ENCODE measurements at places on chromosomes 12 and 14.

DNA sequence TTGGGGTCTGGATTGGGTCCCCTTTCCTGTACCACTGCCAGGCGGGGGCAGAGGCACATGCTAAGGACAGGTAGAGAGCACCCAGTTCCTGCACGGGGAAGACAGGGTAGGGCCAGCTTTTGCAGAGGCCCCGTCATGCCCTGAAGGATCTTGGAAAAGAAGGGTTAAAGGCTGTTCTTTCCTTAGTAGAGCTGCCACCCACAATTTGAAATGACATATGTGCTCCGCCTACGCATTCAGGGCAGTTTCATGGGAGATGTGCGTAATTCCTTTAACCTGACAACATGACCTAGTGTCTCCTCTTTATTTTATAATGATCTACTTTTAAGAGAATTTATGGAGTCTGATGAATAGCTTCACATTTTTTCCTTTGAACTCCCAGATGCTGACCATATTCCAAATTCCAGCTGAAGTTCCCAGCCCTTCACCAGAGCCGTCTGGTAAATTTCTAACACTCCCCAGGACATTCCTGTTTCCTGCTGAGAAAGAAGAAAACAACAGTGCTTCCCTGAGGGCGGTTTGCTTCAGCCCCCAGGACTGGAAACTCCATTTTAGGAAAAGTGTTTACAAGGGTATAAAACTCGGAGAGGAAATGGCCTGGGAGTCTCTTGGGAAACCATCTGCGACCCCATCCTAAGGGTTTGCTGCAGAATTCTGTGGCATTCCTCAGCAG lies 58.9 kb upstream of the PLEKHG3 start:
- DNase-seq = no peak

DNA sequence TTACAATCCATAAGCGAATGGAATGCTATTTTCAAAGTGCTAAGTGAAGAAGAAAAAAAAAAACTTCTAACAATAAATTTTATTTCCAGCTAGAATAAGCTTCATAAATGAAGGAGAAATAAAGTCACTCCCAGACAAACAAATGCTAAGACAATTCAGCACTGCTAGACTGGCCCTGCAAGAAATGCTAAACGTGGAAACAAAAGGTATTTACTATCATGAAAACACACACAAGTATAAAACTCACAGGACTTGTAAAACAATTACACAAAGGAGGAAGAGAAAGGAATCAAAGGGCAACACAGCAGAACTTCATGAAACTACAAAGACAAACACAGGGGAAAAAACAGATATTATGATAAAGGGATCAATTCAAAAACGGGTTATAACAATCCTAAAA lies 85.8 kb upstream of the NELL2 start:
- no peak for DNase-seq

DNA sequence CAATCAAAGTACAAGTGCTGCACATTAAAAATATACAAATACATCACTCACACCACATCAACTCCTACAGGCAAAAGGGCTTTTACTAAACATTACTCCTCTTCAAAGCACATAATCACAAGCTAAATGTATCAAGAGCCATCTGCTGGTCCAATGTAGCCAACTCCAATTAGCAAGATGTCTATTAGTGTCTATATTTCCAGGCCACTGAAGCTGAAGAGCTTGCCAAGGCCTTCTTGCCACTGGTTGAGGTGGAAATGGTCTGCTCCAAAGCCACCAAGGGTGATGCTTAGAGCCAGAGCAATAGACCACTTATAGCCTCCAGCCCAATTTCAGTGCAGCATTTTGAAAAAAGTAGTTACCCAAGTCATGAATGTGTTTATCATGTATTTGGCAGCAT lies 54.4 kb downstream of the RASSF9 start:
- DNase-seq = no peak

- DNase-seq = no peak
These were observed 31.9 kb downstream of the FOXA1 start for GRCh38 chr14:37563189-37563588.

DNA sequence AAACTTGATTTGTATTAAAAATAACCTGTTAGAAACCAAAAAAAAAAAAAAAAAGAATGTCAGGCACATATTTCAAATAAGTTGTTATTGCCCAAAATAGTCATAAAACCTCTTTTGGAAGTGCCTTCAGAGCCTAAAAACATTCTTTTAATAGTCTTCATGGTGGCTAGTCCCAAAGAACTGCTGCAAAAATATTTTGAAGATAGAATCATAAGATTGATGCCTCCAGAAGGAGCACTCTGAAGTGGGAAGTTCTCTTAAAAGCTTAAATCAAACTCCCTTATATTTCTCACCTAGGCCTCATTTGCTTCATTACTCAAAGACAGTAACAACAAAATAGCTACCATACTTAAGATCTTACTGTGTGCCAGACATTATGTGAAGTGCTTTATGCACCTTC lies 27.2 kb upstream of the NT5DC3 start:
- DNase-seq = no peak

DNA sequence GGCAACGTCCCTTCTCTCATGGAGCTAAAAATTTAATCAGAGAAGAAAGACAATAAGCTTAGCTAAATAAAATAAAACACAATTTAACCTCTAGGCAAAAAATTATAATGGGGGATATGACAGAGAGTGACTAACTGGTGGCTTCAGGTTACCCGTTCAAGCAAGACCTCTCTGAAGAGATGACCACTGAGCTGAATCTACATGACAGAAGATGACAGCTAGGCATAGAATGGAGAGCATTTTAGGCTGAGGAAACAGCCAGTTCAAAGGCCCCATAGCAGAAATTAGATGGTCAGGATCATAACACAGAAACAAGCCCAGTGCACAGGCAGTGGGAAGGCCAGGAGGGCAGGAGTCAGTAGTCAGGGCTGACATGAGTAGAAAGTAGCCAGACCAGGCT lies 1094.3 kb downstream of the VRK1 start:
- DNase-seq = no peak

DNA sequence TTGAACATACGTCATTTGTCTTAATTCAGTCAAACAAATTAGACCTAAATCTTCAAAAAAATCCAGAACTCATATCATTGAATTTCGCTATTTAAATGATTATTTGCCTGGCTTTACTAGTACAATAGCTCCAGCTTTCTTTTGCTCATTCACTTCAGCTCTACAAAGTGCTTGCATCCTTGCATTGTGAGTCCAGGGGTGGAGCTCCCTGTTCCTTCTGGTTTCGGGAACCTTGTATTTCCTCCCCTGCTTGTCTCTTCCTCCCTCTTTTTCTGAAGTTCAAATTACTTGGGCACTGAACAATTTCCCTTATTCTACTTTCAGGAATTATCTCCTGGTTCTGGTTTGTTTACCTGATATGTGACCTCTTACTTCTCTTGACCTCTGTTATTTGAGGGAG lies 58.1 kb upstream of the KITLG start:
- DNase-seq = no peak

DNA sequence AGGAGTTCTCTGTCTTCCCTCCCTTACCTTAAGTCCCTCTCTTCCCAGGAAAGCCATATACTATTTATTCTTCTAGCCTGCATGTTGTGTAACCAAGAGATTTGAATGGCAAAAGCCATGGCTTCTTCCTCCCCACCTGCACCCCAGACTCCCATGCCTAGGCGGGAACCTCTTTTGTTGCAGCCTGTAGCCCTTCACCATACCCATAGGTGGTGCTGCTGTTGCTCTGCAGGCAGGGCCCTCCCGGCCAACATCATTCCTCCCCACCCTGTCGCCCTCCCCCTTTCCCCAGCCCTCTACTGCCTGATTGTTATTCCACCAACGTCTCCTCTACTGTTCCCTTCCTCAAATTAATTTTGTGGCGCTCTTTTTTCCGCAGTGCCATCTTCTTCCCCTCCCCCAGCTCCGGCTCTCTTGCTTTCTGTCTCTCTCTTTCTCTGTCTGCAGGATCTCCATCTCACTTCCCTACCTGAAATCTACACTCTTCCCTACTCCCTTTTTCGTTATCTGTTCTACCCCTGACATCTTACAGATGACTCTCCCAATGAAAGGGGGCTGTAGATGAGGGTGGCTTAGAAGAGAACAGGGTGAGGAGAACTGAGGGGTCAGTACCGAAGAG lies 13.8 kb downstream of the NGDN start:
- DNase-seq = no peak

GRCh38 chr12:118269806-118270205 lies 102.9 kb downstream of the TAOK3 start:
- DNase-seq = no peak

GRCh38 chr12:65952737-65953209 lies 128.5 kb downstream of the HMGA2 start:
- no peak for DNase-seq

DNA sequence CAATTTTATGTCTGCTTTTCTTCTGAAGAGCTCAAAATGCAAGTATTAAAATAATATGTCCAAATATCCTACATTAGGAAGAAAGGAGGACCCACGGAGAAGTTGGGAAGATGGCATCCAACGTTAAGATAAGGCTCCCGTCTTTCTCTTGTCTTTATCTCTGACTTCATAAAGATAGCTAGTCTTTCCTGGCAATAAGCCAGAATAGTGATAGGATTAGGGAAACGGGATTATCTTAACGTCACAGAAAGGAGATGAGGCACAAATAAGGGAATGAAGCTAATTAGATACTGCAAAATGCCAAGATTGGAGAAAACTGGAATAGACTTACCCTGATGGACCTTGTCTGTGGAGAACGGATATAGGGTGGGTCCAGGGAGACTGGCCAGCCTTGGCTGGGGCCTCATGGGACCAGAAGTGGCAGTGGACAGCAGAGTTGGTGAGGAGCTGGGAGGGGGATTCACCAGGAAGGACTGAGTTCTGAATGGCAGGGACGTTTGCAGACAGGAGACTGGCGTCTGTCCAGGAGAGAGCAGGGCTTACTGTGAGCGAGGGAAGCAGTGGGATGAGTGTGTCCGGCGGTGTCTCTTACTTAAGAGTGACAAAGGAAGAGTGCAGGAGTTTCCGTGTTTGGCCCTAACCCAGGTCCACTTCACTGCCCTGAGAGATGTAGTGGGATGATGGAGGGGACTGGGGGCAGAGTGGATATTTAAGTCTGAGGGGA lies 119.9 kb downstream of the CACNA1C start:
- no peak for DNase-seq

DNA sequence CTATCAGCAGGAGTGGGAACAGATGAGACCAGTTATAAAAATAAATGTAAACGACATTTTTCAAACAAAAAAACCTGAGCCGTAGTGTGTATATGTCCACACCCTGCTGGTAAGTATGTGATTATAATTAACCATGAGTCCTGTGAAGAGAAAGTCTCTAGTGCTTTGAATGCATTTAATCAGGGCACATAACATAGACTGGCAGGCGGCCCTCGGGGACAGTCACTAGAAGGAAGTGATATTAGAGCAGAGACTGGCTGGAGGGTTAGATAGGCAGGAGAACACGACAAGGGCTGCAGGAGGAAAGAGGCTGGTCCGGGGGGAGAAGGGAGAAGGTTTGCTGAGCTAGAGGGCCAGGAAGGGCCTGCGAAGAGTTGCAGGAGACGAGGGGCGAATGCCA lies 23.8 kb upstream of the ELK3 start:
- no peak for DNase-seq

DNA sequence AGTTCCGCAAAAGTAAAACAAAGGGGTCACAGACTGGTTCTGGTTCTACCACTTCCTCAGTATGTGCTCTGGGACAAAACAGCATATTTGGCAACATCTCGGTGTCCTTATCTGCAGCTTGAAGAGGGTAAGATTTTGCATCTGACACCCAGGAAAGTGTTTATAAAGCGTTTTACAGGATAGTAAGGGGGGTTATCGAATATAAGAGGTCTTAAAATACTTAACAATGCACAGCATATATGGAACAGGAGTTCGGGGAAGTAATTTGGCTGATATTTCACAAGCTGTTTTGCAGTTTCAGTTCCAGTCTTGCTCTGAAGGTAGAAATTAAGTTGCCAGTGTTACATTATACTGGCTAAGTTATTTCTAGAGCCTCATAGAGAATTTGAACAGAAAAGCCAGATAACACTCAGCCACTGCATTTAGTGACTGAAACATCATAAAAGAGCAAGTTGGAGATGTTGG lies 904 bp upstream of the MAP4K5 start:
- DNase-seq = no peak

GRCh38 chr12:132776816-132777568 lies 15.4 kb upstream of the ANKLE2 start:
- no peak for DNase-seq

- no peak for DNase-seq
These were observed 57.0 kb downstream of the PHLDA1 start for GRCh38 chr12:75974323-75975187.

GRCh38 chr14:56276108-56276507 lies 157.9 kb downstream of the PELI2 start:
- no peak for DNase-seq

GRCh38 chr12:116524964-116525379 lies 34.2 kb upstream of the MAP1LC3B2 start:
- no peak for DNase-seq

GRCh38 chr12:116397148-116397547 lies 119.7 kb upstream of the MED13L start:
- no peak for DNase-seq

GRCh38 chr12:74689071-74689655 lies 151.5 kb downstream of the ATXN7L3B start:
- no peak for DNase-seq

DNA sequence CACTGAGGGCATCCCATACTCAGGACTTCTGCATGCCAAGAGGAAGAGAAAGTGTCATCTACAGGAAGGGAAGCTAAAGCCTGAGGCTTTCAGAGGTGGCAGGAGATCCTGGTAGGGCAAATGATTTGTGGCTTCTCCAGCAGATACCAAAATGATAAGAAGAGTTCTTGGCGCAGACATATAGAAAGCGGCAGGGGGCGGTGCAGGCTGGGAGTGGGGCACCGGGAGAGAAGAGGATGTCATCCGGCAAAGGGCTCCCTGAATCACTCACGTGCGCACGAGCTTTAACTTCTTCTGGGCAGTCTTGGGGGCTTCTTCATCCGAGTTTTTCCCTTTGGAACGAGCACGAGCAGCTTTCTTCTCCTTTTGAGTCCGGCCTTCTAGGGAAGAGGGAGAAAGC lies 5.2 kb upstream of the ACRBP start:
- DNase-seq = no peak

GRCh38 chr12:57899010-57899662 lies 42.2 kb upstream of the ATP23 start:
- DNase-seq = no peak

DNA sequence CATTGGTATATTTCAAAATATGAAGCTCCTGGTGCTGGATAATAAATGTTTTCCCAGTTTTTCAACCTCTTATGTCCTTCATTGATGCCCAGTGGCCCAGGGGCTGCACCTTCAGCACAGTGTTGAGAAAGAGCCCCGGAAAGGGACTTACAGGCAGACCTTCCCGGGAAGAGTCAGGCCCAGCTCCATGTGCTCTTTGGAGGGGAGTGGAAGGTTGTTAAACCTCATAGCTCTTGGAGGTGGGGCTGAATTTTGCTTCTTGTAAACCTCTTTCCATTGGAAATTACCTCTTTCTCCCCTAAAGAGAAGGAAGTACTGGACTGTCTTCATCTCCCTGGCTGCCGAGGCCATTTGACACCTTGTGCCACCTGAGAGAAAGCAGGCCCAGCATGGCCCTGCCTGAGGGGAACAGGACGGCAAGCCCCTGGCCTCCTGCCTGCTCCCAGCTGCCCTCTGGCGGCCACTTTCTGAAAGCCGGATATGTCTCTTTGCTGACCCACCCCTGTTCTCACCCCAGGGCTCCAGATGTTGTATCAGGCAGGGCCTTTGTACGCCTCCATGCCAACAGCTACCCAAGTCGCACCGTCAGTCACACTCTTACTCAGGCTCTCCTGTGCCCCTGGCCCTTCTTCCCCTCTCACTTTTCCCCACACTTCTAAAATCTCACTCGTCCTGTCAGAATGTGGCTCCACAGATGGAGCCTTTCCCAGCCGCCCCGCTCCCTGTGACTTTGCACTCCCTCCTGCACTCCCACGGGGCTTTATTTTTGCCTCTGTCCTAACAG lies 43.0 kb downstream of the EVL start:
- DNase-seq = no peak

- DNase-seq = no peak
These were observed 226.9 kb upstream of the PLXNC1 start for GRCh38 chr12:93921521-93921920.
